Fibroblast of mammary gland (primary cell): ENCODE measurements at places on chromosomes 4 and X.

- DNase-seq = no peak
Measured at GRCh38 chr4:92483341-92483740, 179.6 kb downstream of the GRID2 start.

DNA sequence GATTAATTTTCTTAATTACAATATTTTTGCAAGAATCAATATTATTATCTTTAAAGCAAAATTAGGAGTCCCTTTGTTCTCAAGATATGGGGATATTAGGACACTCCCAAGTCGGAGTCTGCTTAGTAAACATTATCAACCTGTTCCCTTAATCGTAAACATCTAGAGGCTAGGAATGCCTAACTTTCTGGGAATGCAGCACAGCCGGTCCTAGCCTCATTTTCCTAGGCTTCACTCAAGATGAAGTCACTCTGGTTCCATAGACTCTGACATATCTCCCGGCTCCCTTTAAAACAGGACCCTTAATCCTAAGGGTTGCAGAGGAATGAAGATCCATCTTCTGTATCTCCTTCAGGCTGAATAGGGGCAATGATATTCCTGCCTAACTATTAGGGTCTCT lies 367.6 kb downstream of the GPM6A start:
- no peak for DNase-seq

DNA sequence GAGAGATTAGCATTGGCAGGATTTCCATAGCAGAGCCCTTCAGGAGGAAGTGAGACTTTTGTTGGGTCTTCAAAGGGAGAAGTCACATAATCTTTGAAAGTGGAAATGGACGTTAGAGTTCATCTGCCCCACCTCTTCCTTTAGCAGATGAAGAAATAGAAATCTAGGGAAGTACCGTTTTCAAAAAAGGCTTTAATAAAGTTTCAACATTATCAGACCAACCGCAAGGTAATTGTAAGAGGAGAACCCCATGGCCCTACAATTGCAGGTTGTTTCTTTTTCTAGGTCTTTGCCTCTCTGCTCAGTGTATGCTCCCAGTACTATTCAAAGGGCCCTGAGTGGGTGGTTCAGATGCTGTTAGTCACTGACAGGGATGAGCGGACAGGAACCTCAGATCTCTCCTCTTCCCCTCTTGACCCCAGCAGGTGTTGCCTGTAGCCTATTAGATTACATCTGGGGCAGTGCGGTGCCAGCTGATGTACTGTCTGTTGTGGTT lies 48.6 kb upstream of the AP1S2 start:
- no peak for DNase-seq

- DNase-seq = no peak
Measured at GRCh38 chrX:122869171-122869570, 314.9 kb upstream of the GRIA3 start.

DNA sequence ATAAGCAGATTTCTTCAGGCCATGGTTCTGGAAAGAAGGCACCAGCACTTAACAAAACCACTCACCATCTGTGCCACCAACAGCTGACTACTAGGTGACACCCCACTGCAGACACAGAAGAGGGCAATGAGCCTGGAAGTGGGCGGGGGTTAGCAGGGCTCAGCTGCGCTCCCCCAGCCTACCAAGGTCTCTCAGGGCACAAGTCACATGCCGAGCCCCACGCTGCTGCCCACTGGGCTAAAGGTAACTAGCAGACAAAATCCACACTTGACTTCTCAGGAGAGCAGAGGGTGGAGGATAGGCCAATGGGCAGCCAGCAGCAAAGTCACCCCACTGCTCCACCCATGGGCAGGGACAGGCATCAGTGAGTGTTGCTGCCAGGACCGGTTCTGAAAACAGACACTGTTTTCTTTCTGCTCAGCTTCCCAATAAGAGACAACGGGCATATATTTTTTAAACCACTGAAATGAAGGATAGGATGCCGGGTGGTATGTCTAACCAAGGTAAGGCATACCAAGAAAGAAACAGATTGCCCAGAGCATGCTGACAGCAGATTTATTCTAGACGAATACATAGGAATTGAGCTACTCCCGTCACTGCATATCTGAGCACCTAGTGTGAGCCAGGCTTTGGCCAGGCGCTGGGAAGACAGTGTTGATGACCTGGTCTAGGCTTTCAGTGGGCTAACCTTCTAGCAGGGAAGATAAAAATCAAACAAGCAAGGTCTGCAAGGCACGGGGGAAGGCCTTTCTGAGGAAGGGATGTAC lies 20.1 kb downstream of the ACSL1 start:
- DNase-seq = peak; percentile 10

- no peak for DNase-seq
Measured at GRCh38 chr4:152499344-152499743, 36.5 kb downstream of the FBXW7 start.
